ENCODE measurements at places on chromosomes 1 and 21.
A peak's percentile ranks its signal among the peaks of the same experiment; 100 is the strongest.

DNA sequence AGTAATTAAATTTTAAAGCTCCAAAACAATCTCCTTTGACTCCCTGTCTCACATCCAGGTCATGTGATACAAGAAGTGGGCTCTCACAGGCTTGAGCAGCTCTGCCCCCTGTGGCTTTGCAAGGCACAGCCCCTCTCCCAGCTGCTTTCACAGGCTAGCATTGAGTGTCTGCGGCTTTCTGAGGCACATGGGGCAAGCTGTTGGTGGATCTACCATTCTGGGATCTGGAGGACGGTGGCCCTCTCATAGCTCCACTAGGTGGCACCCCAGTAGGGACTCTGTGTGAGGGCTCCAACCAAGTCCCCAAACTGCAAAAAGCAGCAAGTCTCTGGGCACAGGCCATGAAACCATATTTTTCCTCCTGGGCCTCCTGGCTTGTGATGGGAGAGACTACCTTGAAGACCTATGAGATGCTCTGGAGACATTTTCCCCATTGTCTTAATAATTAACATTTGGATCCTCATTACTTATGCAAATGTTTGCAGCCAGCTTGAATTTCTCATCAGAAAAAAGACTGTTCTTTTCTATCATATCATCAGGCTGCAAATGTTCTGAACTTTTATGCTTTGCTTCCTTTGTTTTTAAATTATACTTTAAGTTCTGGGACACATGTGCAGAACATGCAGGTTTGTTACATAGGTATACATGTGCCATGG is 554.1 kb upstream of the OLFM3 start:
- no peak for DNase-seq

DNA sequence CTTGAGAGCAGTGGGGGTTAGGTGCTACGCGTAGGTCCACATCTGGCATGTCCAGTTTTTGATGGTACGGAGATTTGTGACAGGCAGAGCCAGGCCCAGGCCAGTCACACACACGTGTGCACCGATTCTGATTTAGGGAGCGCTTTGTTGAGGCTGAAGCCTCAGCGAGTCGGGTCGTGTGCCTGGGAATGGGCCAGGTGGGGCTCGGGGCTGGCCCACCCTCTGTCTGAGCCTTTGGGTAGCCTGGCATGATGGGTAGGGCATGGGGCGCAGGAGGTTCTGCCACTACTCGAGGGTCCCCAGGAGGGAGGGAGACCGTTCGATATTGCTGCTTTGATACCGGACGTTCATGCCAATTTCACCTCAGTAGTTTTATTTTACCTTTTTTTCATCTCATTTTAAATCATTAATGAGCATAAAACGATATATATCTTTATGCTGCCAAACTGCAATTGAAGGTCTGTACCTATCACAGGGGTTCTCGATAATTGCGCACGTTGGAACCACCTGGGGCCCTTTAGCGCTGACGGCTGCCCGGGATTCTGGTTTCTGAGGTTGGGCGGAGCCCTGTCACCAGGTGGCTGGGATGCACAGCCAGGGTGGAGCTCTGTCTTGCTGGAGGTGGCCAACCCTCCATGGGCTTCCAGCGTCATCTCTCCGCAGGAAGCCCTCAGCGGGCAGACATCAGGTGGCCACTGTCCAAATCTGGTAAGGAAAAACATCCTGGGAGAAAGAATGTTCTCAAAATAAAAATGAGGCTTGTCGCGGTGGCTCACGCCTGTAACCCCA is 71.9 kb downstream of the SCCPDH start:
- no peak for DNase-seq

GRCh38 chr1:206842854-206843253 is 22.6 kb upstream of the IL20 start:
- peak; percentile 67 for DNase-seq

- DNase-seq = no peak
Measured at GRCh38 chr1:182261655-182262054, 129.9 kb downstream of the GLUL start.

DNA sequence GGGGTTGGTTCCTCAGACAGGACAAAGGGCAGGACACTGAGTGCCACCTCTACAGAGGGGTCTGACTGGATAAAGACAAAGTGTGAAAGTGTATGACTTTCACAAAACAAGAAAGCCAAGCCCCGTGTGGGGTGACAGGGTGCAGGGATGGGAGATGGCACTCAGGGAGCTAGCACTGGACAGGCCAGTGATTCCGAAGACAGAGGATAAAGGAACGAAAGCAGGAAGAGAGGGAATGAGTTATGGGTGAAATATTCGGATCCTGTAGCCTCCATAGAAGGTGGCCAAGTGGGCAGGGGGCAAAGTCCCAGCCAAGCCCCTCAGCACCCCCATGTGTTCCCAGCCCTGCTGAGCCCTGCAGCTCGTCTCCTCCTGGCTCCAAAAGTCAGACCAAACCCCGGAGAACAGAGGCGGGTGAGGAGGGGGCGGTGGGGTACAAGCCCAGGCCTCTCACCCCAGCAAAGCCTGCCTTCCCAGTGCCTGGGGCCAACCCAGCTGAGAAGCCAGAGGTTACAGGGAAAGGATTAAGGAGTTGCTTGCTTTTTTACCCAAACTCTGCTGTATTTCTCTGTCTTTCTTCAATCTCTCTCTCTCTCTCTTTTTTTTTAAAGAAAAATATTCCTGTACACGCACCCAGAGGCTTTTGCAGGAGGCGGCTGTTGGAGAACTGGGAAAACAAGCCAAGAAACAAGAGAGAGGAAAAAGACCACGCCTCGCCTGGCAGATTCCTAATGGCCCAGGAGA is 14.0 kb upstream of the WASF2 start:
- peak; percentile 37 for DNase-seq

DNA sequence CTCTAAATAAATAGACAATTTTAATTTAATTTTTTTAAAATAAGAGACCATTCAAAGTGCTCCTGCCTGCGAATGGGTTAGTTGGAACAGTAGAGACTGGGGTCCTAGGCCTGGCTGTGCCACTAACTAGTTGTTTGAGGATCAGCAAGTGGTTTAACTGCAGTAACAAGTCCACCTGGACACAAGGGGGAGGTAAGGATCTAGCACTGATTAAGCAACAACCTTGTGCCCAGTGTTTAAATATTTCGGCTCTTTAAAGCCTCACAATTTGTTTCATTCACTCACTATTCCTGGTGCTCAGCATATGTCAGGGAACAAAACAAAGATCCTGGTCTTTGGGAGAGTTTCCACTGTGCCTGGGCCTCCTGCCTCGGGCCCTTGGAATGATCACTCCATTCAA is 1.6 kb upstream of the AGT start:
- DNase-seq = no peak

- DNase-seq = no peak
Measured at GRCh38 chr1:198153804-198154203, 3.0 kb upstream of the NEK7 start.

GRCh38 chr1:177020851-177021589 is 143.5 kb downstream of the ASTN1 start:
- DNase-seq = no peak

DNA sequence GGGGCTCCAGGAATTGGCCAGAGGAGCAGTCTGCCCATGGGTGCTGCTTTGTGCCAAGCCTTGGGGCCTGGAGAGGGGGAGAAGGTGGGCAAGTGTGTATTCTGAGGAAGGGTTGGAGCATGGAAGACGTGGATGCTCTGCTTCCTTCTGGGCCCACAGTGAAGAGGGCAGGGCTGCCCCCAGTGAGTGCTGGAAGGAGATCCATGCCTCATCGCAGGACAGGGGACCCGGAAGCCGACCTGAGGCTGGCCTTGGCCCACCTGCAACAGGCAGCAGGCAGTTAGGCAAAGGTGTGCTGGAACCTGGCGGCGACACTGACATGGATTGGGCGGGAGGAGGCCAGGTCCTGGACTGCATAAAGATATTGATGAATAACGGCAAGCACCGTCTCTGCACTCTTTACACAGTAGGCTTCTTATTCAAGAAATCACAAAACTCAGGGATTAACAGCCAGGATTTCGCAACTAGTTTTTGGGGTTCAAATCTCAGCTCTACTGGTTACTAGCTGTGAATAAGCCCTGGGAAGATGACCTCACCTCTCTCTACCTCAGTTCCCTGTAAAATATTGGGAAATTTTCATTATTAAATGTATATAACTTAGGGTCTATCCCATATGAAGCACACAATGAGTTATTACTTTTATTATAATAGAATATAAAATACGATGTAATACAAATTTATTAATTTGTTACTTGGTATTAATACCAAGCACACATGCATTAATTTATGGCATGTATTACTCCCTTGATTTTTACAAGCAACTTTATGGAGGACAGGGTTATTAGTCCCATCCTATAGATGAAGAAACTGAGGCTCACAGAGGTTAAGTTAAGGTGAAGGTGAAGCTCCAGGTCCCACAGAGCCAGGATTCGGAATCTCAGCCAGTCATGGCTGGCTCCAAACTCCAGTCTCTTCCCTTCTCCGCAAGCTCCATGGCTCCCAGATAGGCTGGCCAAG is 62.3 kb downstream of the DHRS3 start:
- DNase-seq = no peak

GRCh38 chr1:23282957-23283356 is 61.1 kb downstream of the HNRNPR start:
- DNase-seq = no peak

DNA sequence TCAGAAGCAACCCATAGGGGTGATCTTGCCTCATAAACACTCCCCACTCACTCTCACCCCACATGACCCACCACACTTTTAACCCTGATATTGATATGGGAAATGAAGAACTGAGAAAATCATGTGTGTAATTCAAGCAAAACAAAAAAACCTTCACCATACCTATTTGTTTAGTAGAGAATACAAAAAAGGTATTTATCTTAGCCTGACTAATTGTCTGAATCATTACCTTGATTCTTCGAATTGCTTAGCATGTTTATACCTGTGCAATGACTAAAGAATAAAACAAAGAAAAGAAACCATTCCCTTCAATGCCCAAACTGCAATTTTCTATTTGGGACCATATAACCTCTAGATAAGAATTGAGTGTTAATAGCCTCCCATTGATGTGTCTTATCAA is 1.8 kb downstream of the CLDN17 start:
- DNase-seq = no peak

- DNase-seq = peak; percentile 22
Measured at GRCh38 chr1:8600336-8600735, 217.1 kb downstream of the RERE start.

DNA sequence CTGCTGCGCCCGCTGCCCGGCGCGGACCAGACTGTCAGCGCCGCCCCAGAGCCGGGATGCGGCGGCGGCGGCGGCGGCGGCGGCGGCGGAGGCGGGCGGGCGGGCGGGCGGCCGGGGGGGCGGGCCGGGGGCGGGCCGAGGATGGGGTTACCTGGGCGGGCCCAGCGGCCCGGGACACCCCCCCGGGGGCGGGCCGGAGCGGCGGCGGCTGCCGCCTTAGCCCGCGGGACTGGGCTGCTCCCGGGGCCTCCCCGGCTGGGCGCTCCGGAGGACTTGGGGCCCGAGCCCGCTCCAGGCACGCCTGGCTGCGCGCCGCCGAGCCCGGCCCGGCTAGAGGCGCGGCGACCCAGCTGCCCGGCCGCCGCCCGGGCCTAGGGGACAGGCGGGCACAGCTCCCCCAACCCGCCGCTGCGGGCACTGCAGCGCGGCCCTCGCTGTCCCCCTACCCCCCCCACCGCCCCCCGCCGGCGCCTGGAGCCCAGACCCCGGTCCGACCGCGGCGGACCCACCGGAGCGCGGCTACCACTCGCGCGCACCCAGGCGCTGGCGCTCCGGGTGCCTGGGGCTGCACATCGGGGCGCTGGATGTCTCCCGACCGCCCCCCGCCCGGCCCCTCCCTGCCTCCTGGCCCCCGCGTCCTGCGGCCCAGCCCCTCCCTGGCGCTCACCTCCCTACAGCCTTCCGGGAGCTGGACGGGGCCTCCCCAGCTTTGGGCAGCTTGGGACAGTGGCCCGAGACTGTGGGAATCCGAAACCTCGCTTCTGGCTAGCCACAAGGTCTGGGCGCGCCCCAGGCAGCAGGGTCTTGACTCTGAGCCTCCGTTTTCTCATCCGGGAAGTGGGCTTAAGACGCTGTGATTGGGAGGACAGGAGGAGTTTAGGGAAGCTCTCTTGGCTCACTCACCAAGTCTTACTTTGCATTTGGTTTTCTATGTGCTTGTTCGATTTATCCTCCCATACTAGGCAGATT is at the start of gene WNT4:
Gene WNT4, minus strand, starts transcription at position 33 of the 969 bp plus-strand sequence. CDS start 175 bp downstream, outside the sequence.
- DNase-seq = peak; percentile 29

DNA sequence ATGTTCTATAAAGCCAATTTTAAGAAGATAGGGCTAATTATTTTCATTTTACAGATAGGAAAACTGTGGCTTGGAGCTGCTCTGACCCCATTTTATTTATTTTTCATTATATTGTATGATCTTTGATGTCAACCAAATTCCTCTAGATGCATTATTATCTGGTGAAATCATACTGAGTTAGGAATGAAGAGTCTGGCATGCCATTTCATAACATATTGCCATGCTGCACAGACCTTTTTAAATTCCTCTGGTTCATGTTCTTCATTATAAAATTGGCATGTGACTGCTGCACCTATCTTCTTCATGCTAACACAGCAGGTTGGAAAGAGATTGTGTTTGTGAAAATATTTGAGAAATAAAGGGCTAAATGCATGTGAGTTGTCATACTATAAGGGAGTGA is 12.7 kb downstream of the PRRX1 start:
- no peak for DNase-seq

DNA sequence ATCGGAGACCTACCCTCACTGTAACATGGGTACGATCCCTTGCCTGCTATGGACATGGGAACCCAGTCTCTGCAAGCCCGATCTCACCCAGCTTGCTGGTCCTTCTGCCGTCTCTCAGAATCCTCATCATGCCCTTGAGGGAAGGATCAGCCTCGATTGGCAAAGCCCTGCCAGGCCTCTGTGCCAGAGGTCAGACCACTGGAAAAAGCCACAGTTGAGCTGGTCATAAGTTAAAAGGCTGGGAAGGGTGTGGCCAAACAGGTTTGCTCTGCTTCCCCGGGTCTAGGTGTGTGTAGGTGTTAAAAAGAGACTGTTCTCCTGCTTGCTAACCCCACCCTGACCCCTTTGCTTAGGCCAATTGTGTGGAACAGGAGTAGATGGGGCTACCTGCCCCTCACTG is 19.5 kb upstream of the PADI3 start:
- no peak for DNase-seq

DNA sequence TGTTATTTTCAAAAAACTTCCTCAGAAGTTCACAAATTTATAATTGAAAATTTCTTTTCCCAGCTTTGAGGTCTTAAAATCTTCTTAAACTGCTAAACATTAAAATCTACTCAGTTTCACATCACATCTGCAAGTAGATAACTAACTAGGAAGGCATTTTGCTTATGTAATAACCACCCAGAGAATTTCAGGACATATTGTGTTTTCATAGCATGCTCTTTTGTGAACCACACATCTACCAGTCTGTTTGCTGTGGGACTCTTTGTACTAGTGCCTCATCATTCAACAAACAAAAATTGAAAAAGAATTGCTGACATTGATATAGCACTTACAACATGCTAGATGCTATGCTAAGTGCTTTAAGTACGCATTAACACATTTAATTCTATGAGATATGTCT is 31.6 kb upstream of the C1orf146 start:
- no peak for DNase-seq

GRCh38 chr1:1779691-1780597 is 1.7 kb upstream of the NADK start:
- DNase-seq = peak; percentile 63
